ENCODE measurements at places on chromosomes 5 and 9. TPM values are rescaled to one million over a fixed set of nuclear protein-coding genes. Genes with fewer than 3 reads are reported as not detected.
A peak's percentile ranks its signal among the peaks of the same experiment; 100 is the strongest.

GRCh38 chr5:169847519-169847918 is 132.8 kb downstream of the INSYN2B start:
- no peak for DNase-seq
- no peak overlapping the region for H3K4me3 ChIP-seq
- no peaks in the 10 kb centered on the region for H3K27me3 ChIP-seq
- H3K4me1 ChIP-seq: peaks cover 4% of the 10 kb centered on the region
- H3K27ac ChIP-seq: no peak overlapping the region
- H3K36me3 ChIP-seq: peaks cover 83% of the 10 kb centered on the region

- H3K4me1 ChIP-seq: no peaks in the 10 kb centered on the region
- no peaks in the 10 kb centered on the region for H3K36me3 ChIP-seq
- H3K27me3 ChIP-seq: peaks cover 17% of the 10 kb centered on the region
- no peak overlapping the region for H3K4me3 ChIP-seq
Measured at GRCh38 chr5:159992566-159992965, 16.4 kb upstream of the TTC1 start.

GRCh38 chr9:125464591-125465385 is 203.2 kb downstream of the GAPVD1 start:
- H3K4me3 ChIP-seq: no peak overlapping the region
- no peaks in the 10 kb centered on the region for H3K27me3 ChIP-seq
- no peak overlapping the region for H3K27ac ChIP-seq
- H3K36me3 ChIP-seq: peaks cover 31% of the 10 kb centered on the region
- no peak for DNase-seq

DNA sequence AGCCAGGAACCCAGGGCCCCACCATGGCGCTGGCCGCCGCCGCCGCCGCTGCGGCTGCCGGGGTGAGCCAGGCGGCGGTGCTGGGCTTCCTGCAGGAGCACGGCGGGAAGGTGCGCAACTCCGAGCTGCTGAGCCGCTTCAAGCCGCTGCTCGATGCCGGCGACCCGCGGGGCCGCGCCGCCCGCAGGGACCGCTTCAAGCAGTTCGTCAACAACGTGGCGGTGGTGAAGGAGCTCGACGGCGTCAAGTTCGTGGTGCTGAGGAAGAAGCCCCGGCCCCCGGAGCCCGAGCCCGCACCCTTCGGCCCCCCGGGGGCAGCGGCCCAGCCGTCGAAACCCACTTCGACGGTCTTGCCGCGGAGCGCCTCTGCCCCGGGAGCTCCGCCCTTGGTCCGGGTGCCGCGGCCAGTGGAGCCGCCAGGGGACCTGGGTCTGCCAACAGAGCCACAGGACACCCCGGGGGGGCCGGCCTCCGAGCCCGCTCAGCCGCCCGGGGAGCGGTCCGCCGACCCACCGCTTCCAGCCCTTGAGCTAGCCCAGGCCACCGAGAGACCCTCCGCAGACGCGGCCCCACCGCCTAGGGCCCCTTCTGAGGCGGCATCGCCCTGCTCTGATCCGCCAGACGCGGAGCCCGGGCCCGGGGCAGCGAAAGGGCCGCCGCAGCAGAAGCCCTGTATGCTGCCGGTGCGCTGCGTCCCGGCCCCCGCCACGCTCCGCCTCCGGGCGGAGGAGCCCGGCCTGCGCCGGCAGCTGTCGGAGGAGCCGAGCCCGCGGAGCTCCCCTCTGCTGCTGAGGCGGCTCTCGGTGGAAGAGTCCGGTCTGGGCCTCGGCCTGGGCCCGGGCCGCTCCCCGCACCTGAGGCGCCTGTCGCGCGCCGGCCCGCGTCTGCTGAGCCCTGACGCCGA is 749 bp downstream of the SOWAHA start:
- no peaks in the 10 kb centered on the region for H3K36me3 ChIP-seq
- H3K27me3 ChIP-seq: peaks cover 39% of the 10 kb centered on the region
- H3K27ac ChIP-seq: no peak overlapping the region
- peak overlapping the region; percentile 51 for H3K4me3 ChIP-seq
- peak; percentile 40 for DNase-seq
- H3K4me1 ChIP-seq: peaks cover 8% of the 10 kb centered on the region

GRCh38 chr9:132267660-132268059 is 87.1 kb downstream of the SETX start:
- no peak overlapping the region for H3K27ac ChIP-seq
- DNase-seq: no peak
- H3K27me3 ChIP-seq: no peaks in the 10 kb centered on the region
- H3K4me1 ChIP-seq: peaks cover 12% of the 10 kb centered on the region
- peaks cover 40% of the 10 kb centered on the region for H3K36me3 ChIP-seq

DNA sequence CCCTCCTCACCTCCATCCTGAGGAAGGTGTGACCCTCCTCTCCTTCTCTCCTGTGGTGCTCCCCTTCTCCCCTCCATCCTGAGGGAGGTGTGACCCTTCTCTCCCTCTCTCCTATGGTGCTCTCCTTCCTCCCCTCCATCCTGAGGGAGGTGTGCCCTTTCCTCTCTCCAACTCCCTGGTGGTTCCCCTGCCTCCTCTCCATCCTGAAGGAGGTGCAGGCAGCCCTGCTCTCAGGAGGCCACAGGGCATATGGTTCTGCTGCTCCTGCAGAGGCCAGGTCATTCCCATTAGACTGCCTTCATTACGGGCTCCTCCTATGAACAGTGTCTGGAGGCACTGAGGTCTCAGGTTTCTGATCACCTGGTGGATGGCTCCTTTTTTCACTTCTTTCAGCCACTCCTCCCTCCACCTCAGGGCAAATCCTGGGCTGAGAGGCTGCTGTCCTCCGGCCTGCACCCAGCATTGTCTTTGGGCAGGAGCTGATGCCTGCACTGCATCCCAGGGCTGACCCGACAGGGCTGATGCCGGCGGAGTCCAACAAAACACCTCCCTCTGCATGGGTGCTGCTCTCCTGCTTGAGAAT is 197.1 kb downstream of the MED10 start:
- H3K27ac ChIP-seq: no peak overlapping the region
- H3K36me3 ChIP-seq: no peaks in the 10 kb centered on the region
- H3K4me3 ChIP-seq: no peak overlapping the region
- H3K27me3 ChIP-seq: peaks cover 8% of the 10 kb centered on the region
- DNase-seq: no peak
- H3K4me1 ChIP-seq: no peaks in the 10 kb centered on the region

- peaks cover 15% of the 10 kb centered on the region for H3K27me3 ChIP-seq
- peaks cover 23% of the 10 kb centered on the region for H3K4me1 ChIP-seq
- no peak overlapping the region for H3K27ac ChIP-seq
- no peak overlapping the region for H3K4me3 ChIP-seq
- no peaks in the 10 kb centered on the region for H3K36me3 ChIP-seq
Measured at GRCh38 chr5:956941-957747, 51.5 kb upstream of the NKD2 start.

DNA sequence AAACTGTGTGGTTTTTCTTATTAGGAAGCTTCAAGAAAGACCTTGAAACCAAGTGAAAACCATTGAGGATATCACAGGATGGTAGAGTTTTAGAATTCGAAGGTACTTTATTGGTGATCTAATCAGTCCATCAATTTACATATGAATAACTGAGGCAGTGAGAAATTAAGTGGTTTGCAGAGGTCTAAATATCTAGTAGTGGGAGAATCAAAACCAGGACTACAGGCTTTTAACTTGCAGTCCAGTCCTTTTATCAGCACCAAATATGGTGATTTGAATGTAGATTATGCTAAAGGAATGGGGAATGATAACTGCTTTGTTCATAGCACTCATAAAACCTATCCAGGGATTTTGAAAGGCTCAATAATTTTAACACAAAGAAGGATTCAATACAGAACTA is 85.8 kb downstream of the ZSWIM6 start:
- peaks cover 9% of the 10 kb centered on the region for H3K36me3 ChIP-seq
- no peak overlapping the region for H3K4me3 ChIP-seq
- no peak for DNase-seq
- no peak overlapping the region for H3K27ac ChIP-seq
- H3K27me3 ChIP-seq: no peaks in the 10 kb centered on the region
- H3K4me1 ChIP-seq: peaks cover 38% of the 10 kb centered on the region

- peaks cover 5% of the 10 kb centered on the region for H3K4me1 ChIP-seq
- DNase-seq: no peak
- peaks cover 3% of the 10 kb centered on the region for H3K36me3 ChIP-seq
- H3K4me3 ChIP-seq: no peak overlapping the region
Measured at GRCh38 chr9:131120620-131121228, 4.7 kb upstream of the NUP214 start.

DNA sequence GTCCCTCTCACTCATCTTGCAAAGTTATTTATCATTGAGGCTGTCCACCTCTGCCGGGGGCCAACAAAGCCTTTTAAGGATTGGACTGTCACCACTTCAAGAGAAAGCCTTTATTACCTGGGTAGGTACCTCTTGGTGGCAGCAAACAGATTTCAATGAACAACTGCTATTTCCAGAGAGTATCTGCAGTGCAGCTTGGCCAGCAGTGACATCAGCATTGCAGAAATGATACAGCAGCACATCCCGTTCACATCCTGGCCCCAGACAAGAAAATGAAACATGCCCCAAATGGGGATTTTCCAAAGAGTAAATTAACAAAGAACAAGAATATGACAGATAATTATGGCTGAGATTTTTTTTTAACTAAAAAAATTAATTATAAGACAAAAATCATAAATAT is 2.3 kb upstream of the SPATA6L start:
- H3K36me3 ChIP-seq: no peaks in the 10 kb centered on the region
- H3K4me3 ChIP-seq: no peak overlapping the region
- H3K27me3 ChIP-seq: no peaks in the 10 kb centered on the region
- H3K4me1 ChIP-seq: peaks cover 69% of the 10 kb centered on the region

- H3K4me1 ChIP-seq: peaks cover 40% of the 10 kb centered on the region
- peak overlapping the region; percentile 87 for H3K4me3 ChIP-seq
- no peaks in the 10 kb centered on the region for H3K36me3 ChIP-seq
- H3K27ac ChIP-seq: no peak overlapping the region
- DNase-seq: peak; percentile 36
- H3K27me3 ChIP-seq: peaks cover 1% of the 10 kb centered on the region
Measured at GRCh38 chr9:34457266-34458012, 931 bp downstream of the FAM219A start.

GRCh38 chr9:68769852-68770251 is 64.8 kb downstream of the PIP5K1B start:
- no peak for DNase-seq
- H3K4me3 ChIP-seq: no peak overlapping the region
- H3K4me1 ChIP-seq: no peaks in the 10 kb centered on the region
- H3K27me3 ChIP-seq: peaks cover 2% of the 10 kb centered on the region
- no peak overlapping the region for H3K27ac ChIP-seq

GRCh38 chr9:134662143-134662876 is 20.7 kb downstream of the COL5A1 start:
- no peak overlapping the region for H3K27ac ChIP-seq
- H3K27me3 ChIP-seq: peaks cover 2% of the 10 kb centered on the region
- H3K36me3 ChIP-seq: no peaks in the 10 kb centered on the region

- no peak overlapping the region for H3K4me3 ChIP-seq
- no peak overlapping the region for H3K27ac ChIP-seq
- no peaks in the 10 kb centered on the region for H3K36me3 ChIP-seq
- no peak for DNase-seq
- no peaks in the 10 kb centered on the region for H3K4me1 ChIP-seq
Measured at GRCh38 chr5:2653991-2654390, 97.5 kb downstream of the IRX2 start.

GRCh38 chr9:70367305-70367930 is 47.0 kb downstream of the KLF9 start:
- peaks cover 2% of the 10 kb centered on the region for H3K36me3 ChIP-seq
- no peaks in the 10 kb centered on the region for H3K4me1 ChIP-seq
- no peak overlapping the region for H3K27ac ChIP-seq
- H3K27me3 ChIP-seq: no peaks in the 10 kb centered on the region

- H3K27ac ChIP-seq: no peak overlapping the region
- no peak for DNase-seq
- no peaks in the 10 kb centered on the region for H3K36me3 ChIP-seq
- peaks cover 3% of the 10 kb centered on the region for H3K4me1 ChIP-seq
Measured at GRCh38 chr5:115579216-115579615, 23.1 kb downstream of the TICAM2 start.

DNA sequence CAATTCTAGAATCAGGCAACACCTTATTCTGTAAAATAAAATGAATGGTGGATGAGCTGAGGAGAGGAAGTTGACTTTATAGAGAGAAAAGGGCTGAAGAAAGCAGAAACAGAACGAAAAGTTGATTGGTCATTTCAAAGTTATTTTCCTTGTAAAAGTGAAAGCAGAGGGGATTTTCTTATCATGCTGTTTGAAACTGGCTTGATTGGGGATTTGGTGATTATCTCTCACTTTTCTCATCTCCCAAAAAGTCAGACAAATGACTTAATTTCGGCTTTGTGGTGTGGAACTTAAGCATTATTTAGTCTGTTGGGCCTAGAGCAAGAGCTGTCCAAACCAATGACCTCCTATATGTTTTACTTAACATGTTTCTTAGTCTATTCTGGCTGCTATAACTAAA is 60.5 kb upstream of the ITGA2 start:
- no peak overlapping the region for H3K4me3 ChIP-seq
- H3K27ac ChIP-seq: no peak overlapping the region
- H3K4me1 ChIP-seq: no peaks in the 10 kb centered on the region

GRCh38 chr5:26847041-26847736 is 191.2 kb downstream of the CDH9 start:
- no peak for DNase-seq
- no peaks in the 10 kb centered on the region for H3K27me3 ChIP-seq
- H3K4me1 ChIP-seq: no peaks in the 10 kb centered on the region
- no peak overlapping the region for H3K27ac ChIP-seq

- H3K4me3 ChIP-seq: no peak overlapping the region
- H3K27me3 ChIP-seq: no peaks in the 10 kb centered on the region
- no peak overlapping the region for H3K27ac ChIP-seq
- peaks cover 3% of the 10 kb centered on the region for H3K4me1 ChIP-seq
- H3K36me3 ChIP-seq: peaks cover 11% of the 10 kb centered on the region
- DNase-seq: no peak
Measured at GRCh38 chr5:172245046-172245445, 38.5 kb downstream of the UBTD2 start.

DNA sequence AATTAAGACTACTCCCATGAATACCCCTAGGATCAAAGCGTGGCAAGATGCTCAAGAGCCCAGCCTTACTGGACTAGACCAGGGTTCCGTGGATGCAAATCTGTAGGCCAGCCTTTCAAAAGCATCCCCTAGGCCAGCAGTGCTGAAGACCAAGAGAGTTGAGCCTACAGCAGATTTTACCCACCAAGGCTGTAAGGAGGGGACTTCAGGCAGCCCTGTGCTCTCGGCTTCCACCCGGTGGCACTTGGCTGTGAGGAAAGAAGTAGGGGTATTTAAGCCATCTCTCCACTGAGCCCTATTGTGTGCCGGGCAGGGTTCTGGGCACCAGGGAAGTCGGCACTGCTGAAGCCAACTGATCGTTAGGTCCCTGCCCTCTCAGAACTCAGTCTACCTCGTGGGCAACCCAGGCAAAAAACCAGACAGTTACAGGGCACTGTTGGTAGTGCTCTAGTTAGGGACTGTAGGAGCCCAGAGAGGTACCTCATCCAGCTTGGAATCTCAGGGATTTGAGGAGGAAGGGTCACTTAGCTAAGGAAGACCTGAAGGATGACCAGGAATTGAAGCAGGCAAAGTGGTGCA is 25.5 kb downstream of the TCF7 start:
- H3K4me1 ChIP-seq: peaks cover 67% of the 10 kb centered on the region

Gene NAIP
- total RNA-seq: 5.0 TPM

Gene FAM120A
- total RNA-seq: 112 TPM

Gene FAM114A2
- total RNA-seq: 25.9 TPM

Gene FAM221B
- total RNA-seq: not detected

Gene IL5
- not detected for total RNA-seq

Gene PCDHB7
- not detected for total RNA-seq

Gene CDHR2
- 0.35 TPM for total RNA-seq

Measured in activated naive CD4-positive, alpha-beta T cell treated with anti-CD3 and anti-CD28 coated beads for 36 hours (primary cell).